MV-4-11 (cell line): ENCODE measurements at places on chromosomes 12 and 14.
A peak's percentile ranks its signal among the peaks of the same experiment; 100 is the strongest.

- peak; percentile 77 for DNase-seq
These were observed 4.6 kb upstream of the MFAP5 start for GRCh38 chr12:8667270-8667669.

- no peak for DNase-seq
These were observed 40.7 kb upstream of the TCL1B start for GRCh38 chr14:95645389-95645996.

DNA sequence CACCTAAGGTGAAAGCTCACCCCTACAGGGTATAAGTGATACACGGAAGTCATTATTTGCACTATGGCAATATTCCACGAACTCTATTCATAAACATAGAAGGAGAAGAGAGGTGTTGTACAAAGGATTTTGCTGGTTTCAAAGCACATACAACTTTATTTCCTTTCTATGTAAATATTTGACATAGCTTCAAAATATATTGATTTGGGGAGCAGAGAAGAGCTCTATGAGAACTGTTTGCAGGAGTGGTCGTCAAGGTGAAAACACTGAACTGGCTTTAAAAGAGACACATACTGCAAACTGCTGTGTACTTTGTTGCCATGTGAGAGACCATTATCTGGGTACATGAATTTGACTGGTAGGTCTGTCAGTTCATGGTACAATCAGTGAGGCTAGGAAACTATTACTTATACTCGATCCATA lies 16.7 kb downstream of the CNIH1 start:
- no peak for DNase-seq

DNA sequence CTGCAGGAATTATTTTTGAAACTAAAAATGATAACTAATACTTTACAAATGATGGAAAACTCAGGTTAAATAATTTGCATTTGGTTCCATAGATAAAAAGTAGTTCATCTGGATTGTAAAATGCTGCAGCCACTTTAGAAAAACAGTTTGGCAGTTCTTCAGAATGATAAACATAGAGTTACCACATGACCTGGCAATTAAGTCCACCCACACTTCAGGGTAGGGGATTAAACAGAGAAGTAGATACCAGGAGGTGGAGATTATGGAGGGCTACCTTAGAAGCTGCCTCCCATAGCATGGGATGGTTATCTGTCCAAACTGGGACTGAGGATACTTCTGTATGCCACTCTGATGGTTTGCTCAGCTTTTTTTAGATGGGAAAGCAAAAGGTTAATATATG lies 22.2 kb downstream of the ARF6 start:
- no peak for DNase-seq

DNA sequence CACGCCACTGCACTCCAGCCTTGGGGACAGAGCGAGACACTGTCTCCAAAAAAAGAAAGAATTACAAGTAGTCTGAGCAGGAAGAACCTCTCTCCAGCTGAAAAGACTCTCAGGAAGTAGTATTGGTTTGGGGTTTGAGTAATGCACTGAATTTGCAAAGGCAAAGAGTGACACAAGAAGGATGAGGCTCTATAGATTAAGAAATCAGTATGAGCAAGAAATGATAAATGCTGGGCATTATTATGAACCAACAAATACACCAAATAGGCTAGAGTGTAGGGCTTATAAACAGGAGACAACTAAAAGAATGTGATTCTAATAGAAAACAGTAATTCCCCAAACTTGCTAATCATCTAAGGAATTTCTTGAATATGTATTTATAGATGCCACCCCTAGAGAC lies 2.6 kb upstream of the SLC35E3 start:
- DNase-seq: peak; percentile 19

DNA sequence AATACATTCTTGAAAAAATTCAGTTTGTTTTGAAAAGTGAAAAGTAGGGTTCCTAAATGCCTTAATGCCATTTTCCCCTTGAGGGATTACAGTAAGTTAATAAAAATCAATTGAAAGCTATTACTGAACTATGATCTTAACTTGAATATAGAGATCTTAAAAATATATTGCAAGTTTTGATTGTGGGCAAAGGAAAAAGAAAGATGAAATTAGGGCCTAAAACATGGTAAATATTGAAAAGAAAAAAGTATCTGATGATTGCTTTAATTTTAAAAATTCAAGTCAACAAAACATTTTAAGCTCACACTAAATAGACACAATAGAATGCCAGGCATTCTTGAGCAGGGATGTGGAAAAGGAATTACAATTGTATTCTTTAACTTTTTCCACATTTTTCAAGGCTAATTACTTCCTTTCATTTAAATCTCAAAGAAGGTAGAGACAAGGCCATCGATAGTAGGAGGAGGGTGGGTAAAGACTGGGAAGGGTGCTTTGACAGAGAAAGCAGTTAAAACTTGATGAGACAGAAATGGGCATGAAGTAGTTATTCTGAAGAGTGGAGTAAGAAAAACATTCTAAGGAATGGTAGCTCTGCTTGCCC lies 294.4 kb downstream of the NELL2 start:
- no peak for DNase-seq

- DNase-seq: peak; percentile 65
These were observed 1.8 kb downstream of the AHNAK2 start for GRCh38 chr14:104976198-104977007.
